ENCODE measurements at places on chromosomes 6 and 20.

GRCh38 chr20:48197066-48197465 lies 411.8 kb upstream of the SULF2 start:
- DNase-seq: no peak
- no peaks in the 10 kb centered on the region for H3K36me3 ChIP-seq
- no peaks in the 10 kb centered on the region for H3K4me1 ChIP-seq
- H3K27me3 ChIP-seq: peaks cover 6% of the 10 kb centered on the region

DNA sequence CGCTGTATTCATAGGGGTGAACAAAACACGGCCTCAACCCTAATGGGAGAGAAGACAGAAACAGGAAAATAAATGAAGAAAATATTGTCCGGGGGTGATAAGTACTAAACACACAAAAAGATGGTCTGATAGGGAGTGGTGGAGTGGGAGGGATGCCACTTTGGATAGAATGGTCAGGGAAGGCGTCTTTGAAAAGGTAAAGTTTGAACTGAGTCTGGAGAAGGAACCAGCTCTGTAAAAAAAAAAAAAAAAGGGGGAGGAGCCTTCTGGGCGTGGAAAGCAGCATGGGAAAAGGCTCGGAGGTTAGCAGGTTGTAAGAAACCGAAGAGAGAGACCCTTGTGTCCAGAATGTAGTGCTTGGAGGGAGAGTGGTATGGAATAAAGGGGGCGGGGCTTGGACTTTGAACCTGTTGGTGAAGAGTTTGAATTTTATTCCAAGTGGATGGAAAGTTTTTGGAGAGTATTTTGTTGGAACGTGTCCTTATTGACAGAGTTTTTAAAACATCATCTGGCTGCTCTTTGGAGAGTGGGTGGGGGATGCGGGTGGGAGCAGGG lies 1.8 kb downstream of the CHMP4B start:
- no peaks in the 10 kb centered on the region for H3K27me3 ChIP-seq
- H3K4me1 ChIP-seq: peaks cover 51% of the 10 kb centered on the region
- peak overlapping the region; percentile 93 for H3K27ac ChIP-seq
- H3K4me3 ChIP-seq: no peak overlapping the region

DNA sequence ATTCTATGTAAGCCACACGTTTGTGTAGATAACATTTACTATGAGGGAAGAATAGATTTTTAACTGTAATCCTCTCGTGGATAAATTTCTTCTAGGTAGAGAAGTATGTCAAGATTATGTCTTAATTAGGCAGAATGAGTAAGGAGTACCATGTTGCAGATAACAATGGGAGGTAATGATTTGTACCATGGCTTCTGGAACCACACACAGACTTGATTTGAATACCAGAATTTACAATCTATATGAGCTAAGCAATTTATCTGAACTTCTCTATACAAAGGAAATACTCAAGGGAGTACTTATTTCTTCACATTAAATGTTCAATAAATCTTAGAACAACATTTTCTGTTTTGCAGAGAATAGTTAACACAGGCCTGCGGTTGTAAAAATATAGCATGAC lies 51.5 kb downstream of the RPS12 start:
- H3K27ac ChIP-seq: no peak overlapping the region
- no peaks in the 10 kb centered on the region for H3K27me3 ChIP-seq
- DNase-seq: no peak
- H3K4me1 ChIP-seq: no peaks in the 10 kb centered on the region
- no peak overlapping the region for H3K4me3 ChIP-seq

DNA sequence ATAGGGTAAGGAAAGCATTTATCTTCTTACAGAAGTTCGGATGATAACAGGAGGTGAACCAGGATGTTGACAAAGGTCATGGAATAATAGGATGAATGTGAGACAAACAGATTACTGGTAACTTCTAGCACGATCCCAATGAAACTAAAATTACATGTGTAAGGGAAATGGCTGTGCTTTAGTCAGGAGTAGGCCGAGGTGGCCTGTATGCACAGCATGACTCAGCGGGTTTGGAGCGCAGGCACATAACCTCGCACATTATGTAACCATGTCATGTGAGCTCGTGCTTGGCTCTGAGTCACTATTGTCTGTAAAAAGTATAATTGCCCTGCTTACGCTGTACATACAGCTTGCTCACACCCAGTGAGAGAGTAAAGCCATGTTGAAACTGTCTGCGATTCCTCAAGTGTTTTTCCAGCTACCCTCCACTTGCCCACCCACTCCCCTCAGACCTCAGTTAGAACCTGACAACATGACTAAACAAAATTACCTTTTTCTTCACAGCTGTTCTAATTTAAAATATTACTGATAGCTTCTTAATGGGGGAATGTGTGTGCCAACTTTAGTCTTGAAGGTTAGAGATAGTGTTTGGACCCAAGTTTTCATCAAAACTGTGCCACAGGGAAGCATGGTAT lies 8.2 kb downstream of the CYB5R4 start:
- no peaks in the 10 kb centered on the region for H3K27me3 ChIP-seq
- no peak for DNase-seq
- no peak overlapping the region for H3K4me3 ChIP-seq
- H3K36me3 ChIP-seq: peaks cover 9% of the 10 kb centered on the region
- H3K27ac ChIP-seq: no peak overlapping the region

DNA sequence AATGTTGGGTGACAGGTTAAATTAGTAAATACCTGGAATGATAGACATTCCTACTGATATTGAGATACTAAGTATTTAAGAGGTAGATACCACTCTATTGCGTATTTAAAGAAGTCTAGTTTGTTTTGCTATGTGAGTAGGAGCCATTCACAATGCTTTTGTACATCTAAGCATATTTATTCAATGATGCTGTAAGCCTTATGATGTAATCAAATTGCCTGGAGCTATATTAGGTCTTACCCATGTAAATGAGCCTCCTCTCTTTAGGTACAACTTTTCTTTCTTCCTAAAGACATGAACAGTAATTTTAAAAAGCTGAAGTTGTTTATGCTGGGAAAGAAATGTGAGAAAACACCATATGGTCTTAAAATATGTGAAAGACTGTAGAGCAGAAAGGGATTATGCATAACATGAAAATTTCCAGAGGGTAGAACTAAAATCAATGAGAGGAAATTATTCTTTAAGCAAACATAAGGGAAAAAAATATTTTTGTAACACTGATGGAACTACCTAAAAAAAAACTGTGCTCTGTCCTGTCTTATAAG lies 526.7 kb downstream of the EPHA7 start:
- H3K4me3 ChIP-seq: no peak overlapping the region
- no peak overlapping the region for H3K27ac ChIP-seq
- no peaks in the 10 kb centered on the region for H3K36me3 ChIP-seq
- no peak for DNase-seq
- no peaks in the 10 kb centered on the region for H3K4me1 ChIP-seq

DNA sequence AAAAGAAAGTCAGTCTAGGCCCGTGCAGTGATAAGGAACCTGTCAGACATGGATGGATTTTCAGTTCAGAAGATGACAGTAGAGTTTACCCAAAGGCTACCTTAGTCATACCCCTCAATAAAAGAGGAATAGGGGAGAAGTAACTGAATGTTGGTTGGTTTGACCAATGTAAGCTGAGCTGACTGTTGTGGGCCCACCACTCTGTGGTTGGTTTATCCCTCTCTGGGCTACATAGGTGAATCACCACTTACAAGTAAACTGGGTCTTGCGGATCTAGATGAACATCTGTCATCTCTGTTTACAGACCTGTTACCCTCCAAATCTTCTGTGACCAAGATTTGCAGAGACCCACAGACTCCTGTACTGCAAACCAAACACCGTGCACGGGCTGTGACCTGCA lies 37.2 kb upstream of the MYLK2 start:
- no peak overlapping the region for H3K27ac ChIP-seq
- no peaks in the 10 kb centered on the region for H3K36me3 ChIP-seq
- H3K4me3 ChIP-seq: no peak overlapping the region
- H3K27me3 ChIP-seq: no peaks in the 10 kb centered on the region

- no peaks in the 10 kb centered on the region for H3K36me3 ChIP-seq
- no peaks in the 10 kb centered on the region for H3K4me1 ChIP-seq
- H3K27ac ChIP-seq: no peak overlapping the region
- no peak for DNase-seq
- no peaks in the 10 kb centered on the region for H3K27me3 ChIP-seq
These were observed 725.4 kb upstream of the EPHA7 start for GRCh38 chr6:94144807-94145206.

DNA sequence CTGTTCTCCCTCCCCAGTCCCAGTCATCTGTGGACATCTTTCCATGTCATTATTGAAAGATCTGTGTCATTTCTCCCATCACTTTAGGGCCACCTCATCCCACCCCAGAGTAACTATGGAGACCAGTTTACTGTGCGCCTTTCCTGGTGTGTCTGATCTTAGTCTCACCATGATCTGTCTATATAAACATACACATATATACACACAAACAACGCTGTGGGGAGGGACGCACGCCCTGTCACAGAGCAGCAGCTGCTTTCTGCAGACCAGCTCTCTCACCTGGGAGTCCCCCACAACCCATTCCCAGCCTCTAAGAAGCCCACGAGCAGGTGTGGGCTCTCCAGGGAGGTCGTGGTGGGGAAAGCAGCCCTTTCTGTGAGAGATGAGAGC lies 68.1 kb upstream of the TOX2 start:
- no peak overlapping the region for H3K27ac ChIP-seq
- no peaks in the 10 kb centered on the region for H3K4me1 ChIP-seq
- no peak overlapping the region for H3K4me3 ChIP-seq
- no peak for DNase-seq
- no peaks in the 10 kb centered on the region for H3K27me3 ChIP-seq

DNA sequence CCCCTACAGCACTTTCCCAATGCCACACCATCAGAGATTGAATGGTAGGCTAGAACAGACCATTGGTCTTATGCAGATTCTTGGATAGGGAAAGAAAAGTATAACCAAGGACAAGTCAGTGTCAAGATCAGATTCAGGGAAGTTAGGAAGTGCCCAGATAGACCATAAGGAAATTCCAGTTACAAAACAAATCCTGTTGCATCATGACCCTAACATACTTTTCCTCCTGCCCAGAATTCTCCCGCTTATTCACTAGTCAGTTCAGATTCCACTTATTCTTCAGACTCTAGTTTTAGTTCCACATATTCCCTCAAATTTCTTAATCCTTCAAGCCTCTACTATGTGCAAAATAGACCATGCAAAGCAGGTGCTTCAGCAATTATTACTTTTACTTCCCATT lies 20.7 kb downstream of the METTL24 start:
- no peak overlapping the region for H3K4me3 ChIP-seq
- H3K27me3 ChIP-seq: no peaks in the 10 kb centered on the region
- DNase-seq: no peak
- H3K4me1 ChIP-seq: no peaks in the 10 kb centered on the region
- H3K36me3 ChIP-seq: no peaks in the 10 kb centered on the region

GRCh38 chr6:192313-192664 lies 100.0 kb upstream of the DUSP22 start:
- H3K27me3 ChIP-seq: no peaks in the 10 kb centered on the region
- H3K4me3 ChIP-seq: no peak overlapping the region
- no peaks in the 10 kb centered on the region for H3K4me1 ChIP-seq
- no peaks in the 10 kb centered on the region for H3K36me3 ChIP-seq
- H3K27ac ChIP-seq: no peak overlapping the region

- no peaks in the 10 kb centered on the region for H3K27me3 ChIP-seq
- H3K27ac ChIP-seq: no peak overlapping the region
- H3K36me3 ChIP-seq: no peaks in the 10 kb centered on the region
- H3K4me3 ChIP-seq: no peak overlapping the region
- H3K4me1 ChIP-seq: peaks cover 10% of the 10 kb centered on the region
These were observed 92.1 kb downstream of the TASP1 start for GRCh38 chr20:13546497-13547131.

DNA sequence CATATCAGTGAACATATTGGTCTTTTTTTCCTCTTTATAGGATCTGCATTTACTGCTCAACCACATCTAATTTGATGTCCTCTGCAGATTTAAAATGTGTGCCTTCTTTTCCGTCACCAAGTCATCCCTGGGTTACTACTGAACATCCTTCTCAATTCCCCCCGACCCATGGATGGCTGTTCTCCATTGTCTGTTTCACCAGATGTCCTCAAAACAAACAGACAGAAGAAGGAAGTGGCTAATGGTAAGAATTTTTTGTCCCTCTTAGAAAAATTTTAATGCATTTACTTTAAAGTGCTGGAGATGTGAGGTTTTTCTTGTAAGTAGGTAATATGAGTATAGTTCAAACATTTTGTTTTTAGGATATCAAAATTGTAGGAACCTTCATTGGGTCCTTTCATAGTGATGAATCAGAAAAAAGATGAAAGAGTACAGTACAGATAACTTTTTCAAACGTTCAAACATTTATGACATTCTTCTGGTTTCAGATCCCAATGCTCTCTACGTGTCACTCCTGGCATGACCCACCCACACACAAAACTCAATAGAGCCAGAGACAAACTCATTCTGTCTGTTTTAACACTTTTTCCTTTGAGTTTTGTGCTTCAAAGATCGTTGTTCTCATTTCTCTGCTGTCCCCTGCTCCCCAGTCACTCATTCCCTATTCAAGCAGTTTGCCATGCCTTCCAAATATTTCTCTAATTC lies 276.4 kb downstream of the PRL start:
- H3K4me1 ChIP-seq: no peaks in the 10 kb centered on the region
- no peaks in the 10 kb centered on the region for H3K36me3 ChIP-seq
- no peak for DNase-seq
- H3K27ac ChIP-seq: no peak overlapping the region
- no peak overlapping the region for H3K4me3 ChIP-seq

Data from body of pancreas (tissue), 4 donors.